ENCODE measurements at places on chromosomes 2 and 18.

DNA sequence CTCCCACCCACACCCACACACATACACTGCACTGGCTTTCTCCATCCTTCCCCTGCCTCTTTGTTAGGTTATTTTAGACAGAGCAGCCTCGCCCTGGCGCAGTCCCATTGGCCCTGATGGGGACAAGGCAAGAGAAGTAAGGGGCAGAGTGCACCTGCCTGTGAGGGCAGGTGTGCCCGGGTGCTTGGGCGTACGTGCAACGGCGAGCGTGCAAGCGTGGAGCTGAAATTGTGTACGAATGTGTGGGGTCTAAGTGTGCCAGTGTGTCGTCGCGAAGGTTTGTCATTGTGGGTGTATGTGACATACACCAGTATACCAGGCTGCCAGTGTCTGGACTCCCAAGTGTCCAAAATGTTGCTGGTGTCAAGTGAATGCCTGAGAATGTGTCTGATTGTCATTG lies 544 bp downstream of the LRATD1 start:
- DNase-seq, result no peak

- no peak for DNase-seq
Observed at GRCh38 chr2:241230435-241230834, 42.0 kb downstream of the ANO7 start.

DNA sequence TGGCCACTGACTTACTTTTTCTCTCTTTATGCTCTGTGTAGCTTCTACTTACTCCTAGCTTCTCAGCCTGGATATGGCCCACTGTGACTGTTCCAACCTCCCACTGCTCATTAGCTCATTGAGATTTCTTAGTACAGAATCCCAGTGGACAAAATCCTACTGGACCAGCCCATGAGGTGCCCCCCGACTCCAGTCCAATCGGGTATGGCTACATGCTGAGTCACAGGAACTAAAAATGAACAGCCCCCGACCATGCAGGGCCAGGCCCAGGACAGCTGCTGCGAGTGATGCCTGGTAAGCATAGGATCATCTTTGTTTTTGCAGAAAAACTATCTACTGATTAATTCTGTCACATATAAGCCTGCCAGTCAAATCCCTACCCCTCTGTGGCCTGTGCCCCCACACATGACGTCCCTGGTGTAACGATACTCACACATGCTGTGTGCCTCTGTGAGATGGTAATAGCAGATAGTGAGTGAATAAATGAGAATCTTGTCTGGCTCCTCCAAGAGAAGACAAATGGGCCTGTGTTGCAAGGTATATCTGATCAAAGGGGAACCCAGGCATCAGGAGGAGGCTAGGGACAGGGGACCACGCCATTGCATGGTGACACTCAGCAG lies 85.9 kb upstream of the KLF7 start:
- no peak for DNase-seq

DNA sequence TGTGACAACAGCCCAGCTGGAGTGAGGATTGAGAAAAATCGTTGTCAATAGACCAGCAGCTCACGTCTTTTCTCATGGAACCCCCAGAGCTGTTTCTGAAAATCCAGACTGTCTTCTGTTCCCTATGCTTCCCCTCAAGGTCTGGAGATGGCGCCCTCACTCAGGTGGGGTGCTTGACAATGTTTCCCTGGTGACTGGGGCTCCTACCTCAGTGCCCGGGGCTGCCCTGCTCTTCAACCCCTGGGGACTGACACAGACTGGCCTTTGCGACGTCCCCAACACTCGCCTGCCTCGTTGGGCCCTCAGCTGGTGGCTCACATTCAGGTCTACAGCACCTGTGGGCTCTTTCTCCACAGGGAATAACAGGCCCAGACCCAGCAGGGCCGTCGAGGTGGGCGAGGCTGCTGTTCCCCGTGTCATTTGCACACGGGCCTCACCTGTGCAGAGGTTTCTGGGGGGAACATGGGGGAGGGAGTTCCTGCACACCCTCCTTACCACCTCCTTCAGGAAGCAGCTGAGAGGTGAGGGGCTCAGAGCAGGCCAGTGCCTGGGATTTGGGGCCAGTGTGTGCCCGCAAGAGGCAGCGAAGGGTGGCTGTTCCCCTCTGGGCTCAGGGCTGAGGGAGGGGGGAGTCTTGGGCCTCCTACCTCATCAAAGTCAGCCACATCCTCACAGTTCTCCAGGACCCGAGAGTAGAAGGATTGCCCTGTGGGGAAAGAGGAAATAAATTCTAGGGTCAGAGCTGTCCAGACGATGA lies 59.3 kb upstream of the OTOF start:
- DNase-seq, result no peak

DNA sequence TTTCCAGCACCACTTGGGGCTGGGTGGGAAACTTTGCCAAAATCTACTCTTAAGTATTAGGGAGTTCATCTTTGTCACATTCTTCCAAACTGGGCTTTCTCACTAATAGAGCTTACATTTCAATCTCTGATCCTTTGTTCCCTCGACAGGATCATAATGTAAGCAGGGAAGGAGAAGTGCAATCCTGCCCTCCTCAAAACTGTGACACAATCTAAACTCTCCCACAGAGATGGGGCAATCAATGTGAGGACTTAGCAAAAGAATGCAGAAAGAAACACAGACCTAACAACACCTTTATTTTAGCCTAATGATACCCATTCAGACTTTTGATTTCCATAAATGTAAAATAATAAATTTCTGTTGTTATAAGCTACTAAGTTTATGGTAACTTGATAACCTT lies 40.8 kb downstream of the DSEL start:
- no peak for DNase-seq

- DNase-seq, result no peak
Observed at GRCh38 chr2:179044500-179044899, 5.4 kb downstream of the CCDC141 start.

Data from CD4-positive, alpha-beta T cell treated with Interleukin-12 subunit alpha and Interleukin-12 subunit beta, for 1 hour (primary cell).